ENCODE measurements at places on chromosomes 11 and 22. TPM values are rescaled to one million over a fixed set of nuclear protein-coding genes. Genes with fewer than 3 reads are reported as not detected.

The ARHGAP20 gene
- total RNA-seq, result 4.2 TPM

The TRIM5 gene
- total RNA-seq, result not detected

The TEX12 gene
- total RNA-seq, result not detected

The EFCAB6 gene
- total RNA-seq, result 6.2 TPM

The TRIM21 gene
- total RNA-seq, result 13.8 TPM

DNA sequence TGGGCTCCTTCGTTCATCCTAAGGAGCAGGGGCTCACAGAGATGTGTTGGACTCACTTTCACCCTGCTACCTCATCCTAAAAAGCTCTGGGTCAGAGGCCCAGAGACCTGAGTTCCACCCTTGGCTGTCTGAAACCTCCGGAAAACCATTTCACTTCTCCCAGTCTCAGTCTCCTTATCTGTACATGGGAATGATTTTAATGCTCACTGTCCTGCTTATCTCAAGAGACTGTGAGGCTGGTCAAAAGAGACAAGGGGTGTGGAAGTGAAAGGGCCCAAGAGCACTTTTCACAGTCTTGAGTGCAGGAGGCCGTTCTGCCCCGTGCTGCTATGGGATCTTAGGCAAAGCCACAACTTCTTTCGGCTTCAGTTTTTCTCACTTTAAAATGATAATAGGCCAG lies 13.2 kb upstream of the NPAS4 start:
- no peak overlapping the region for H3K4me3 ChIP-seq
- H3K36me3 ChIP-seq, result no peaks in the 10 kb centered on the region
- H3K4me1 ChIP-seq, result peaks cover 28% of the 10 kb centered on the region
- no peak for DNase-seq
- H3K27ac ChIP-seq, result no peak overlapping the region

GRCh38 chr11:95716266-95716665 lies 73.3 kb downstream of the FAM76B start:
- no peaks in the 10 kb centered on the region for H3K4me1 ChIP-seq
- no peak overlapping the region for H3K4me3 ChIP-seq
- no peak overlapping the region for H3K27ac ChIP-seq
